ENCODE measurements at places on chromosomes 1 and 21.

DNA sequence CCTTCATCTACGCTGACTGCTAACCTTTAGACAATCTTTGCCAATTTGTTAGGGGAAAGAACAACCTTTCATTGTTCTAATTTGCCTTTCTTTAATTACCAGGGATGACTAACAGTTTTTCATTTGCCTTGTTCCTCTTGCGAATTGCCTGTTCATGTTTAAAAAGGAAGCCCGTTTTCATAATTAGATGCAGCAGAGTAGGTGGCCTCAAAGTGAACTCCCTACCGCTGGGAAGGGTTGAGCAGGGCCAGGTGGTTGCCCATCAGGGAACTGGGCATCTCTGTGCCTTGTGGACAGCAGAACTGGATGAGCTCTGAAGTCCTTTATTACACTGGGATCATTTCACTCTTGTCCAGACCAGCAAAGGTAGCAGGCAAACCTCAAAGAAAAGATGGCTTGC, 59.0 kb downstream of the HIVEP3 start:
- DNase-seq = no peak

DNA sequence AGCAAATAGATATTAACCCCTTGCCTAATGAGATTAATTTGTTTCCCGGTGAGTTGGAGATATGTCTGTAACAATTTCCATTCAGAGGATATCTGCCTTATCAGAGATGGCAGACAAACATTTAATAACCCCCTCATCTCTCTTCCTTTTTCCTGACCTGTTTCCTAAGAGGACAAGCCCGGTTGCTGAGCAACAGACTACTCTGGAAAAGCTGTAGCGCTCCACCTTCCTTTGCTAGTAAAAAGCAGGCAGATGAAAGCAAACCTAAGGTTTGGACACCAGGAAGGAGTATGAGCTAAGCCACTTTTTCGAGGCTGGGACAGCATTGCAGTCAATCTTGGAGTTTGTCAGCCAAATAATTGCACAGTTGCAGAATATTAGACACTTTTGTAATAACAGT, 82.4 kb downstream of the RGS21 start:
- DNase-seq = no peak

- no peak for DNase-seq
These were observed 12.5 kb downstream of the CD52 start for GRCh38 chr1:26330276-26330675.

GRCh38 chr1:9121496-9122409, 7.1 kb downstream of the GPR157 start:
- peak; percentile 46 for DNase-seq

GRCh38 chr1:49626472-49626871, 397.3 kb downstream of the AGBL4 start:
- DNase-seq = no peak

- DNase-seq = no peak
These were observed 8.0 kb upstream of the RNPC3 start for GRCh38 chr1:103517380-103518047.

- no peak for DNase-seq
These were observed 19.6 kb upstream of the AGPAT3 start for GRCh38 chr21:43845386-43845785.

DNA sequence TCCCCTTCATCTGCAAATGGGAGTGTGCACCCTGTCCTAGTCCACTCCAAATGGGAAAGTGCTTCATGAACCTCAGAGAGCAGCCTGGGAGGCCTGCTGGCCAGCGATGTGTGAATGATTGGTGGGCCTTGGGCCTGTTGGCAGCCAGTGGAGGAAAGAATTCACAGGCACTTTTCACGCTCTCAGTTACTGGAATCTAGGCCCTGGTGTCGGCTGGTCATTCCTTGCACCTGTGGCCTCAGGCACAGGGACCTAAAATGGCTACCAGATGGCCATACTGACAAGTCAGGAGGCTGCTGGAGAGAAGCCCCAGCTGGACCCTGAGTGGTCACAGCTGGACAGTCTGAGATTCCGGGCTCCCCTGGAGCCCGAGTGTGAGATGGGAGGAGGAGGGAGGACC, 18.4 kb upstream of the EDN2 start:
- no peak for DNase-seq

- no peak for DNase-seq
These were observed 43.5 kb upstream of the KIF21B start for GRCh38 chr1:201066986-201067385.

- DNase-seq = no peak
These were observed 136.0 kb downstream of the GDAP2 start for GRCh38 chr1:117793413-117793812.

- no peak for DNase-seq
These were observed 10.0 kb upstream of the KPRP start for GRCh38 chr1:152747831-152748230.

DNA sequence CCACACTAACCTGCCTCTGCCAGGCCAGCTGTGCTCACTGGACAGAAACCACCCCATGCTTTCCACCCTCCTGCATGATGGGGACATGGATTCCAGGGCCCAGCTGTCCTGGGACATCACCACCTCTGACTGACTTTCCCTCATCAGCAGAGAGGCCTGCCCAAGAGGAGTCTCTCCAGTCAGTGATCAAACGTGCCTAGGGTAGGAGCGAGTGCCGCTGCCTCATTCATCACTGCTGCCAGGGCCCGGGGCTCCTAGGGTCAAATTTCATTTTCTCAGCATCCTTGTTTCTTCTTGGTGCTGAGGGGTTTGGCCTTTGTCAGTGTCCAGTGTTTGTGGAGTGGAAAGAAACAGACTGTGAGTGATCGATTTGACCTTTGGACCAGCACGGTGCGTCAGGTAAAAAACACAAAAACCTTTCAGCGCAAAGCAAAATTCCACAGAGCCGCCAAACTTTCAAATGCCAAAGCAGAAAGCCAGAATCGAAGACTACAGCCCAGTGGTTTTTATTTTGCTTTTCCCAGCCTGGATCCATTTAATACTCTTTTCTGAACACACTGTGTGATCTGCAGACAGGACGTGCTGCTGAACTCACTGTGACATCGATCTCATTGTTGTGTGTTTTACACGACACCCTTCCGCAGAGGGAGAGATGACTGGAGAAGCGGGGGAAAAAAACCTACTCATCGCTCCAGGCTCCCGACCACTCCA, 43.2 kb downstream of the CAPN8 start:
- DNase-seq = no peak

GRCh38 chr1:11622398-11622797, 31.8 kb downstream of the FBXO2 start:
- no peak for DNase-seq

- DNase-seq = no peak
These were observed 156.6 kb downstream of the SIPA1L2 start for GRCh38 chr1:232473324-232473723.

GRCh38 chr1:182261655-182262054, 129.9 kb downstream of the GLUL start:
- no peak for DNase-seq

GRCh38 chr1:6958407-6959030, 173.3 kb downstream of the CAMTA1 start:
- no peak for DNase-seq

GRCh38 chr1:50378770-50379169, 44.5 kb downstream of the DMRTA2 start:
- no peak for DNase-seq

GRCh38 chr1:36602184-36602583, 119.5 kb upstream of the CSF3R start:
- DNase-seq = no peak

- DNase-seq = no peak
These were observed 44.9 kb downstream of the SGIP1 start for GRCh38 chr1:66578841-66579240.

DNA sequence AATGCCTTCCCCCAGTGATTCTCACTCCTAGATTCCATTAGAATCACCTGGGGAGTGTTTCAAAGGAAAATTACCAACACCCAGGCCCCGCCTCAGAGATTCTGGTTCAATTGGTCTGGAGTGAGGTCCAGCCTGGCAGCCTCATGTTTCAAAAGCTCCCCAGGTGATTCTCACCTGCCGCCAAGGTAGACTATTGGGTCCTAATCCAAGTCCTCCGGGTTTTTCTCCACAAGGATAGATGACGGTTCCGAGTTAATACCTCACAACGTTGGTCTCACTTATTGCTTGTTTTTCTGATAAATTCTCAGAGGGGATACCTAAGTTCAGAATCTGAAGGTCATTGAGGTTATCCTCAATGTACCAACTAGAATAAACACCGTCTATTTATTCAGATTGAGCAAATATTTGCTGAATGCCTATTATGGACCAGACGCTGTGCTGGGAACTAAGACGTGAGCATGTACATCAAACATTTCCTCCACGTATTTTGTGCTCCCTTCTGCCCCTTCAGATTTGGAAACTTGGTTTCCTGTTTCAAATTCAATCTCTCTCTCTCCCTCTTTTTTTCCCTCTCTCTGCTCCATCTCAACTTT, 97.5 kb downstream of the SEC16B start:
- DNase-seq = no peak

GRCh38 chr1:44739307-44740178, at the start of gene KIF2C:
Gene KIF2C (plus strand): TSS chr1:44739837. CDS start chr1:44739933, 96 bp downstream.
- DNase-seq = peak; percentile 96

DNA sequence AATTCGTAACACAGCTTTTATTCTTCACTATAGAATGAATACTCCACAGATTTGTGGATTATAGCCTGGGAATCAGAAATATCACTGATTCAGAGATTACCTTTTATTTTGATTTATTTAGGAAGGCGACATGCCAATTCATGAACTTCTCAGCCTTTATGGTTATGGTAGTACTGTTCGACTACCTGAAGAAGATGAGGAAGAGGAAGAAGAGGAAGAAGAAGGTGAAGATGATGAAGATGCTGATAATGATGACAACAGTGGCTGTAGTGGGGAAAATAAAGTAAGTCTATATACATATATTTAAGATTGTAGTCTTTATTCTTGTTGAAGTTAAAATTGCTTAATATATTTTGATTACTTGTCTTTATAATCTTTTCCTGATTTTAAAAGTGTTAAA, 33.1 kb downstream of the MIER1 start:
- DNase-seq = no peak

GRCh38 chr1:54335755-54336108, 70.5 kb downstream of the SSBP3 start:
- DNase-seq = no peak

DNA sequence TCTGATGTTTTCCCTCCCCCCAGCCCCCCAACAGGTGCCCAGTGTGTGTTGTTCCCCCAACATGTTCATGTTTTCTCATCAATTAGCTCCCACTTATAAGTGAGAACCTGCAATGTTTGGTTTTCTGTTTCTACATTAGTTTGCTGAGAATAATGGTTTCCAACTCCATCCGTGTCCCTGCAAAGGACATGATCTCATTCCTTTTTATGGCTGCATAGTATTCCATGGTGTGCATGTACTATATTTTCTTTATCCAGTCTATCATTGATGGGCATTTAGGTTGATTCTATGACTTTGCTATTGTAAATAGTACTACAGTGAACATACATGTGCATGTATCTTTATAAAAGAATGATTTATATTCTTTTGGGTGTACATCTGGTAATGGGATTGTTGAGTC, 24.6 kb downstream of the ZNF678 start:
- DNase-seq = no peak

- peak; percentile 72 for DNase-seq
These were observed 9.0 kb downstream of the IGSF9 start for GRCh38 chr1:159936273-159936904.

DNA sequence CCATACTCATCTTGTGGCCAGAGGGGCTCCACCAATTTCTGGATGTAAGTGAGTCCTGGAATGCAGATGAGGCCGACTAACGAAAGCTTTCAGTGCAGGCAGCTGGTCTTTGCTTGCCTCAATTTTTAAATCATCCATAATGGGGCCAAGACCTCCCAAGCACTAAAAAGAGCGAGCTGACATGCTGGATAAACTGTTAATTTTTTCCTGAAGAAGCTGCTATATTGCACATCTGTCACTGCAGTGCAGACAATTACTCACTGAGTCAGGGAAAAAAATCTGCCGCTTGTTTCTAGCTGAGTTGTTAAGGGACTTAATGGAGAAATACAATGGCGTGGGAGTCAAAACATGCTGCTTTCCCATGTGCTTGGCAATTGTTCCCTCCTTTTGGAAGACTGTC, 205.5 kb downstream of the GPATCH2 start:
- DNase-seq = no peak

GRCh38 chr1:226487921-226488320, 60.6 kb upstream of the STUM start:
- DNase-seq = no peak

DNA sequence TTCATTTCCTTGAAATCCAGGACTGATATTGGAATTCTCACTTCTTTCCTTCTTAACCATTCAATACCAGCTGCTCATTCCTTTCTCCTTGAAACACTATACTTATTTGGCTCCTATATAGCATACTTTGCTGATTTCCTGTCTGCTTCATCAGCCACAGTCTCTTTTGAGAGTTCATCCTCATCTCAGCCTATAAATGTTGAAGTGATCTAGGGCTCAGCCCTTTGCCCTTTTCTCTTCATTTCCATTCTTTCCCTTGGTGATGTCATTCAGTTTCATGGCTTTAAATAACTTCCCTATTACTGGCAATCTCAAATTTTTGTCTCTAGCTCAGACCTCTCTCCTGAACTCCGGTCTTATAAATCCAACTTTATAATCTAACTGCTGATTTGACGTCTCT, 24.1 kb upstream of the RABGAP1L start:
- no peak for DNase-seq

DNA sequence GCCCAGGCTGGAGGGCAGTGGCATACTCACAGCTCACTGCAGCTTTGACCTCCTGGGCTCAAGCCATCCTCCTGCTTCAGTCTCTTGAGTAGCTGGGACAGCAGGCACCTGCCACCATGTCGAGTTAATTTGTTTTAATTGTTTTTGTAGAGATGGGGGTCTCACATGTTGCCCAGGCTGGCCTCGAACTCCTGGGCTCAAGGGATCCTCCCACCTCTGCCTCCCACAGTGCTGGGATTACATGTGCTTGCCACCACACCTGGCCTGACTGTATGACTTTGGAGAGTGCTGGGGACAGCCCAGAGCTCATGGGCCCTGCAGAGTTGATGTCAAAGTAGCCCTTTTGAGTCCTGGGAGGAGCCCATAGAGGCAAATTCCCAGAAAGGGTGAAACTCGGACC, 1.8 kb downstream of the OBSCN start:
- no peak for DNase-seq

GRCh38 chr1:222759451-222760035, 22.5 kb downstream of the FAM177B start:
- DNase-seq = no peak

GRCh38 chr1:156052862-156053767, 483 bp downstream of the UBQLN4 start:
- peak; percentile 64 for DNase-seq

DNA sequence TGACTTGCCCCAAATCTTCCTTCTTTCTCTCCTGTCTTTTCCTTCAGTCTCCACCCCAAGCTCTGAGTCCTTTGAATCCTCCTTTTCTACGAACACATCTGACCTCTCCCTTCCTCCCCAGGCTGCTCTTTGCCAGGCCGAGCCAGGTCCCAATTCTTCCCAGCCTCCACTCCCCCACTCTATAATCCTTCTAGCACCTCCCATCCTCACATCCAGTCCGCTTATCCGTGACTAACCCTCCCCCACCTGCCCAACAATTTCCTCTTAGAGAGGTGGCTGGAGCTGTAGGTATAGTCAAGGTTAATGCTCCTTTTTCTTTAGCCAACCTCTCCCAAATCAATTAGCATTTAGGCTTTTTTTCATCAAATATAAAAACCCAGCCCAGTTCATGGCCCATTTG, 9.5 kb upstream of the HPDL start:
- no peak for DNase-seq

Measured in T-helper 2 cell treated with Interferon-gamma antibody and Interleukin-4, amounts not matched to agents 5 μg/mL and 100 μg/mL, for 36 hours (primary cell).